ENCODE measurements at places on chromosomes 7 and 10.

- DNase-seq, result no peak
Measured at GRCh38 chr10:123241391-123242141, 87.4 kb downstream of the BUB3 start.

GRCh38 chr7:144777005-144777839, 58.6 kb downstream of the TPK1 start:
- no peak for DNase-seq

- DNase-seq, result peak; percentile 80
Measured at GRCh38 chr7:4641667-4642467, 40.2 kb upstream of the FOXK1 start.

GRCh38 chr10:93261961-93262610, 188.4 kb downstream of the CYP26A1 start:
- no peak for DNase-seq

All from Panc1 (cell line).